ENCODE measurements at places on chromosomes 7 and 10.

GRCh38 chr10:22693371-22693784, 21.0 kb downstream of the PIP4K2A start:
- peak; percentile 69 for DNase-seq

DNA sequence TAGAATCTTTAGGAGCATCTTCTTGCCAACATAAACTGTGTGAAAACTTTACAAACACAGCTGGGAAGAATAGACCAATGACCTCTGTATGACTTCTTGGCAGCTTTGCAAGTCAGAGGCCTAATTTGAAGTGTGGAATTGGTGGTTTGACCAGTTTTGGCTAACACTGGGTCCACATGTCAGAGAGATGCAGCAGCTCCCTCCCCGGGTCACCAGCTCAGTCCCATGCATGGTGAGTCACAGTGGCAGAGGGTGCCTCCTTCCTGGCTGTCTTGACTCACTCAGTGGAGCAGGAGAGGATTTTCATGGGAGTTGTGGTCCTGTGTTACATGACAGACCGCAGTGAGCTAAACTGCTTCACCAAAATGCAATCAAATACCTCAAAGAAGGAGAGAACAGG, 8.2 kb upstream of the STARD3NL start:
- peak; percentile 95 for DNase-seq

DNA sequence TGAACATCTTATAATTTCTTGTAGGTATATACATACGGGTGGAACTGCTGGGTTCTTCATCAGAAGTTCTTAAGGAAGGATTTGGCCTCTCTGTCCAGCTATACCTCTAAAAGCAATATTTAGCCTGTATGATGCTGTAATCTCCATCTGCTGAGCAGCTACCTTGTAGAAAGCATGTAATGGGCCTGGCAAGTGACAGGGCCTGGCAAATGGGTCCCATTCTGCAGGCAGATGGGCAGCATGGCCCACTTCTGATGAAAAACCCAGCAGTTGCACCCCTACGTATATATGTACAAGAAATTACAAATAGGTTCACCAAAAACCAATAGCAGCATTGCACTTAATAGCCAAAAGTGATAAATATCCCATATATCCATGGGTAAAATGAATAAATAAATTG, 9.0 kb downstream of the PLPP4 start:
- DNase-seq: no peak

DNA sequence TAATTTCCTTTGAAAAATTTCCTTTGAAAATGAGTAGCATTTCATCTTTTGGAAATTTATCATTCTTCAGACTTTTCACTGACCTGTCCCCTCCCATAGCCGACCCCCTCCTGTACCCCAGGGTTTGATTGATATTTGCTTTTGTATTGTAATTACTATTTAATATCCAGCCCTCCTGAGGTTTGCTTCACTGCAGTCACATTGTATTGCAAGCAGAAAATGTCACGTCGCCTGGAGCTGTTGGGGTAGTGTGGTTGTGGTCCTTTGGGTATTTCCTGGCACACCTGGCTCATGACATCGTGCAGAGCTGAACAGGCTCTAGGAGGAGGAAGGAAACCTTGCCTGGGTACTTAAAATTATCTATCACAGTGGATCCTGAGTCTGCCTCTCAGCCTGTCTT, 116.1 kb downstream of the INSYN2A start:
- no peak for DNase-seq

DNA sequence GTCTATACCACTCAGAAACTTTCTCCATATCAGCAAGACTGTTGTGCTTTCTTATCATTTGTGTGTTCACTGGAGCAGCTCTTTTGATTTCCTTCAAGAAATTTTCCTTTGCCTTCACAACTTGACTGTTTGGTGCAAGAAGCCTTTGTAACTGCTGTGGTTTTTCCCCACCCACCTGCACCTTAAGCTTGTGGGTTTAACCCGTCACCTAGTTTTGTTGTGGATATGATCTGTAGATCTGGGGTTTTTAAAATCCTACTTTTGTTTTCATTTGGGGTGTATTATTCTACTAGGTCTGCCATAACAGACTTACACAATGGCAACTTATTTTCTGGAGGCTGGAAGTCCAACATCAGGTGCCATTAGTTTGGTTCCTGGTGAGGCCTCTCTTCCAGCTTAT, 30.5 kb upstream of the CHST3 start:
- DNase-seq: no peak

DNA sequence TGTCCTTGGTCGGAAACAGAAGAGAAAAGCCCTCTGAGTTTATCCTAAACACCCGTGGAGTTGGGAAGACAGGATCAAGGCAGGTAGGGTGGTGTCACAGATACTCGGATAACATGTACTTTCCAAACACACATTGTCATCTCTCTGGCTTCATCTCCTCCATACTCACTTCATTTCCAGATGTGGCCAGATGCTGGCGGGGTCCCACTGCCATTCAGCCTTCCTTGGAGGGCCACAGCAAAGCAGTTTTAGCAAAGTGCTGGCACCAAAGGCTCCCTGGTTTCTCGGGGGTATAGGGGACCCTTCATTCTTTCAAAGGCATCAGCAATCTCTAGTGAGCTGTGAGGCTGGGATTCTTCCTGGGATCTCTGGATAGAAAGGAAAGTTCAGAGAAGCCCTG, 539.5 kb downstream of the TCERG1L start:
- DNase-seq: no peak

- DNase-seq: no peak
These were observed 22.0 kb downstream of the PROSER2 start for GRCh38 chr10:11845113-11845512.

DNA sequence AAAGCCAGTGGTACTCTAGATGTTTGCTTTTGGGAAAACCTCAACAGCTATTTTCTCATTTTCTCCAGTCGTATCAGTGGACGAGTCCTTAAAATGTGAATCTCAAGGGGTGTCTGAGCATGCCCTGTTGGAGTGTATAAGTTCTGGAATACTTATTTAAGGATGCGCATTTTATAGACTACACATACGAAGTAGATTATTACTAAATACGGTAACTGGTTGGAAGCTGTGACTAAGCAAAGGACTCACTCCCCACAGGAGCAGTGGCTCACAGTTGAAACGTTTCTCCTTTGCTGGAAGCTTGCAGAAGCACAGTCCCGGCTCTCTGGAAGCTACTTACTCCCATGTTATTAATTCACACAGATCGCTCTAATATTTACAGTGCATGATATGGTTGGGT, 90.8 kb upstream of the DNAJB6 start:
- DNase-seq: no peak

GRCh38 chr7:88927-89231, 103.5 kb upstream of the FAM20C start:
- DNase-seq: no peak

DNA sequence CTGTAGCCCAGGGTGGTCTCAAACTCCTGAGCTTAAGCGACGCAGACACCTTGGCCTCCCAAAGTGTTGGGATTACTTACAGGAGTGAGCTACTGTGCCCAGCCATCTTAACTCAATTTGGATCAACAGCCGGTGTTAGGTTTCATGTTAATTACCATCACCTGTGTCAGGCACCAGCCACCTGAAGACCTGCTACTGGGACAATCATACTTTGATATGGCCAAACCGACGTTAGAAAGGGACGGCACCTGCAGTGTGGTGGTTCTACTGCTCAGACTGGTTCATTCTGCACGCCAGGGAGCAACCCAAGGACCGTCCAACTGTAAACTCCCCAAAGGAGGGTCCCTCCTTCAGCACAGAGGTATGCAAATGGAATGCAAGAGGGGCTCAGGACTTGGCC, 74.2 kb upstream of the CYTH3 start:
- no peak for DNase-seq

GRCh38 chr10:132062641-132063390, 2.9 kb upstream of the JAKMIP3 start:
- no peak for DNase-seq

GRCh38 chr10:61448091-61448490, 5.1 kb downstream of the TMEM26 start:
- no peak for DNase-seq

- DNase-seq: peak; percentile 71
These were observed 492.9 kb upstream of the FOXK1 start for GRCh38 chr7:4189131-4189570.

DNA sequence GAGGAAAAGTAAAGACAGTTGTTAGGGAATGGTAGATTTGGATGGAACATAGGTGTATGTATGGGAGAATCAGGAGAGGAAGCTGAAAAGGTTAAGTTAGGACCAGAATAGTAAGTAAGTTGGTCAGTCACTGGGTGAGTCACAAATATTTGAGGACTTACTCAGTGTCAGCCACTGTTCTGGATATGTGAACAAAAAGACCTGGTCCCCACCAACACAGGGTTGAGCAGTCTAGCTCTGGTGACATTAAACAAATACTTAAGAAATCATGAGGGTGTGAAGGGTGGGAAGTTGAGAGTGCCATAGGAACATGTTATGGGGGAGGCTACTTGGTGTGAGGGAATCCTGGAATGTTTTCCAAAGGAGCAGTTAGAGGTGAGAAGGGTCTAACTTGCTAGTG, 246.9 kb downstream of the PTEN start:
- peak; percentile 54 for DNase-seq

DNA sequence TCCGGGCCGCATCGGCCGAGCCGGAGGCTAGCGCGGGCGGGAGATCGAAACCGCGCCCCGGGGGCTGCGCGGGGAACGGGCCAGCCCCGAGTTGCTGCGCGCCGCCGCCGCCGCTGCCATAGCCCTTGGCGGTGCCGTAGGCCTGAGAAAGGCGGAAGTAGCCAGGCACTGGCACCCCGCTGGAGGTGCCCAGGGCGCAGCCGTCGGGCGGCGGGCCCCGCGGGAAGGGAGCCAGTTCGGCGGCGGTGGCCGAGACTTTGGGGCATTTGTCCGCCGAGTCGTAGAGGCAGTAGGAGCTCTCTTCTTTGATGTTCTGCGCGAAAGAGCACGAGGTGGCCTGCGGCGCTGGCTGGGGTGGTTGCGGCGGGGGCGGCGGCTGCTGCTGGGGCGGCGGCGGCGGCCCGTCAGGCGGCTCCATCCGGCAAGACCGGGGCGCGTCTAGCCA, 587 bp downstream of the HOXA10 start:
- DNase-seq: no peak

- DNase-seq: peak; percentile 41
These were observed 98.2 kb downstream of the TNS3 start for GRCh38 chr7:47483604-47484273.

- no peak for DNase-seq
These were observed 80.3 kb downstream of the FAM53B start for GRCh38 chr10:124663766-124664360.

DNA sequence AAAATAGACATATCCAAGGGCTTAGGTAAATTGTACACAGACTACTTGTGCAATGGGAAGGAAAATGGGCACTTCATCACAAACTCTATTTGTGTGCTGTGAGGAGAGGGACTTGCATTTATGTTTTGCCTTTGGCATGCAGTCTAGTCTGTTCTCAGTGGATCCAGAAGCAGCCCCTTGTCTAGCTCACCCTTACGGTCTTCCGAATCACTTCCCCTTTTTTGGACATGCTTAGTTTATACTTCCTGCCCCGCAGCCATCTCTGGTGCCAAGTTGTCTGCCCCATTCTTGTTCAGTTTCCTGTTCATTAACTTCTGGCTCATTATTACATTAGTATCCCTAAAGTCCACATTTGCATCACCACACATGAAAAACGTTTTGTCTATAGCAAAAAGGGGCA, 161.6 kb downstream of the NRCAM start:
- DNase-seq: no peak

Measured in astrocyte of the spinal cord (primary cell).